Pericardium fibroblast (primary cell): ENCODE measurements at places on chromosomes 5 and 9. TPM values are rescaled to one million over a fixed set of nuclear protein-coding genes. Genes with fewer than 3 reads are reported as not detected.

The SPATA31A3 gene
- total RNA-seq, result not detected in 2 replicates

The MAST4 gene
- 9.9 and 10.0 TPM in 2 replicates for total RNA-seq

The DND1 gene
- not detected in 2 replicates for total RNA-seq

The NPDC1 gene
- total RNA-seq, result 54.4 and 67.6 TPM in 2 replicates

The TNFSF15 gene
- 0.26 and 0.35 TPM in 2 replicates for total RNA-seq

The ZDHHC11 gene
- total RNA-seq, result 0.47 and 0.85 TPM in 2 replicates

The HMGCR gene
- total RNA-seq, result 54.6 and 78.7 TPM in 2 replicates

The NUP214 gene
- total RNA-seq, result 9.5 and 9.7 TPM in 2 replicates

The LRRC19 gene
- not detected in 2 replicates for total RNA-seq

The TEK gene
- 5.1 and 14.2 TPM in 2 replicates for total RNA-seq

The GRM6 gene
- total RNA-seq, result not detected in 2 replicates

The FAM221B gene
- total RNA-seq, result not detected in 2 replicates

The RUSC2 gene
- 21.5 and 58.0 TPM in 2 replicates for total RNA-seq

The GOLPH3 gene
- total RNA-seq, result 78.3 and 105 TPM in 2 replicates

The DHX29 gene
- total RNA-seq, result 20.9 and 21.5 TPM in 2 replicates

The BAAT gene
- 0.17 TPM in 1 of 2 replicates, not detected in the other for total RNA-seq

The UGT3A2 gene
- total RNA-seq, result not detected in 2 replicates

The SOX30 gene
- 0.77 TPM in 1 of 2 replicates, not detected in the other for total RNA-seq

The LHX6 gene
- total RNA-seq, result not detected in 2 replicates

The WWC1 gene
- total RNA-seq, result 1.0 and 2.1 TPM in 2 replicates

The LURAP1L gene
- 17.7 and 26.5 TPM in 2 replicates for total RNA-seq

The ANKDD1B gene
- 0.09 and 1.1 TPM in 2 replicates for total RNA-seq

The OTULINL gene
- 0.68 and 1.5 TPM in 2 replicates for total RNA-seq

The TJP2 gene
- 80.2 and 96.6 TPM in 2 replicates for total RNA-seq

The F2RL1 gene
- total RNA-seq, result 7.2 and 12.6 TPM in 2 replicates

The SPINK6 gene
- total RNA-seq, result not detected in 2 replicates

The PCDHA5 gene
- total RNA-seq, result under 0.01 TPM in 1 of 2 replicates, not detected in the other

The PCDHA13 gene
- total RNA-seq, result not detected in 2 replicates

The LMX1B gene
- not detected in 2 replicates for total RNA-seq

The GMCL2 gene
- total RNA-seq, result not detected in 2 replicates

The NLN gene
- 13.6 and 19.3 TPM in 2 replicates for total RNA-seq

The ANXA2R gene
- total RNA-seq, result 1.1 and 10.6 TPM in 2 replicates

The ADRA1B gene
- total RNA-seq, result 10.6 and 21.7 TPM in 2 replicates

The SLC6A18 gene
- not detected in 2 replicates for total RNA-seq

The F2RL2 gene
- total RNA-seq, result 2.6 and 12.0 TPM in 2 replicates

The C9 gene
- not detected in 2 replicates for total RNA-seq

The SPINK13 gene
- not detected in 2 replicates for total RNA-seq

The CENPH gene
- total RNA-seq, result 2.6 and 3.4 TPM in 2 replicates

The TEX48 gene
- total RNA-seq, result not detected in 2 replicates

The ZNF474 gene
- total RNA-seq, result not detected in 2 replicates

The LAMC3 gene
- total RNA-seq, result 0.09 and 5.1 TPM in 2 replicates

The GABRA1 gene
- not detected in 2 replicates for total RNA-seq

The SAXO1 gene
- total RNA-seq, result not detected in 2 replicates

The ADAMTS2 gene
- 212 and 293 TPM in 2 replicates for total RNA-seq
